Activated CD8-positive, alpha-beta T cell treated with anti-CD3 and anti-CD28 coated beads, Interleukin-2, amount 10 ng/mL, durations not matched to agents 7 days and 5 days (primary cell): ENCODE measurements at places on chromosomes 3 and 15. TPM values are rescaled to one million over a fixed set of nuclear protein-coding genes. Genes with fewer than 3 reads are reported as not detected.

The TNFAIP8L3 gene
- total RNA-seq: not detected

The ZMYND10 gene
- 5.0 TPM for total RNA-seq

The CCDC54 gene
- not detected for total RNA-seq

The SPESP1 gene
- not detected for total RNA-seq

The OXSM gene
- 13.0 TPM for total RNA-seq

The CATSPER2 gene
- 6.0 TPM for total RNA-seq

The SLC28A2 gene
- not detected for total RNA-seq

DNA sequence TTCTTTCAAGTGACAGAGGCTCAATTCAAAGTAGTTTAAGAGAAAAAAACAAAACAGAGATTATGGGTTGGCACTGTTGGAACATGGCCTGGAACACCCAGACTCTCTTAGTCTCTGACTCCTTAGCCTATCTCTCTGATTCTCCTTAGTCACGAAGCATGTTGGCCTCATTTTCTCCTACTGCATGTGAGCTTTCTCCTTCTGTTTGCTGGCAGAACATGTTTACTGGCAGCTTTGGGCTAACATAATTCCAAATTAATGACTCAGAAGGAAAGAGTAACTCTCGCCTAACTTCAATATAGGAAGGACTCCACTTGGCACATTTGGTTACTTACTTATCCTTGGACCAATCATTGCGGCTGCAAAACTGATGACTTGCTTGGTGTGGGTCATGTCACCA lies 21.7 kb upstream of the CCDC39 start:
- H3K27ac ChIP-seq: no peak overlapping the region
- DNase-seq: no peak
- H3K4me3 ChIP-seq: no peak overlapping the region
- no peaks in the 10 kb centered on the region for H3K4me1 ChIP-seq
- peaks cover 6% of the 10 kb centered on the region for H3K27me3 ChIP-seq

- no peaks in the 10 kb centered on the region for H3K4me1 ChIP-seq
- H3K36me3 ChIP-seq: no peaks in the 10 kb centered on the region
- H3K27me3 ChIP-seq: no peaks in the 10 kb centered on the region
- no peak overlapping the region for H3K27ac ChIP-seq
- no peak overlapping the region for H3K4me3 ChIP-seq
Observed at GRCh38 chr3:144942093-144942837, 970.6 kb downstream of the DIPK2A start.

GRCh38 chr3:19816631-19817030 lies 117.4 kb downstream of the EFHB start:
- no peak overlapping the region for H3K4me3 ChIP-seq
- no peaks in the 10 kb centered on the region for H3K4me1 ChIP-seq
- no peaks in the 10 kb centered on the region for H3K36me3 ChIP-seq
- no peaks in the 10 kb centered on the region for H3K27me3 ChIP-seq
- H3K27ac ChIP-seq: no peak overlapping the region

DNA sequence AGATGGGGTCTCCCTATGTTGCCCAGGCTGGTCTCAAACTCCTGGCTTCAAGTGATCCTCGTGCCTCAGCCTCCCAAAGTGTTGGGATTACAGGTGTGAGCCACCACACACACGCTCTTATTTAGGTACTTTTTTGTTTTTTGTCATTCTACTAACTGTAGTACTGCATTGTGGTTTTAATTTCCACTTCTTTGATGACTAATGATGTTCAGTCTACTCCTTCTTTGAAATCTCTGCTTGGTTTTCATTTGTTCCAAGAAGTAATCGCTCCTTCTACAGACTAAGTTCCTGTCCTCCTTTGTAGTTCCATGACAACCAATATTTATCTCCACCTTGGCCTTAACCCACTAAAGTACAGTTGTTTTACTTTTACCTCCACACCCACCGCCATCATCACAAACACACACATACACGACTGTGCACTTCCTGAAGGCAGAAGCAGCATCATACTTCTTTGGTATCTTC lies 529 bp upstream of the DLEC1 start:
- peaks cover 6% of the 10 kb centered on the region for H3K36me3 ChIP-seq
- H3K27me3 ChIP-seq: peaks cover 11% of the 10 kb centered on the region
- peak overlapping the region; percentile 80 for H3K4me3 ChIP-seq
- DNase-seq: peak; percentile 52
- peak overlapping the region; percentile 96 for H3K27ac ChIP-seq
- H3K4me1 ChIP-seq: peaks cover 38% of the 10 kb centered on the region

DNA sequence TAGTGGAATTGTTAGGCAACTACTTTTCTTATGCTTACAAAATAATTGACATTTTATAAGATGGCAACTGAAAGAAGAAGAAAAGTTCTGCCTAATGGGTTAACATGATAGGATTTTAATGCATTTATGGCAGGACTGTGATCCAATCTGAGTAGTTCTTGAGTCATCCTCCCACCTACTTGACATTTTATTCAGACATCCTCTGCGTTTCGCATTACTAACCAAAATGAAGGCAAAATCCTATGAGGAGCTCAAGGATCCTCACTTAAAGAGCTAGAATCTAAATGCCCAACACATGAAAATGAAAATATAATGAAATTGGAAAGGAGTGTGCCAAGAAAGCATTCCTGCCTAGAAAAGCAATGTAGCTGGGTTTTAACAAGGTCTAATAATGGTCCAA lies 581.1 kb upstream of the SEMA6D start:
- no peak for DNase-seq
- H3K4me1 ChIP-seq: no peaks in the 10 kb centered on the region
- H3K36me3 ChIP-seq: no peaks in the 10 kb centered on the region
- H3K4me3 ChIP-seq: no peak overlapping the region

DNA sequence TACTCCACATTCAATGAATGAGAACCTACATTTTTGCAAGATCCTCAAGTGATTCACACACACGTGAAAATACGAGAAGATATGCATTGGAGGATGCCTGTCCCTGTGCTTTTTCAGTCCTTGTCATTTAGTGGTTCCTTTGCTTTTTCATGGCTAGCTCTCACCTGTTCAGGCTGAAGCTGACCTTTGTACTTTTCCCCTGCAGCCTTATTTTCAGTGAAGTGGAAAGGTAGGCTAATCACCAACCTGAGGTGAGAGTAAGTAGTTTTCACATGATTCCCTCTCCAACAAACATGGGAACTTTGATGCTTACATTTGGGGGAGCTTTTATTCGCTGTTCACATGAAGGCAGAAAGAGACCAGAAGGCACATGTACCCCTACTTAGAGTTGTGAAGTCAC lies 8.3 kb downstream of the ITPR1 start:
- H3K4me3 ChIP-seq: no peak overlapping the region
- H3K27me3 ChIP-seq: no peaks in the 10 kb centered on the region
- DNase-seq: no peak

- H3K4me3 ChIP-seq: peak overlapping the region; percentile 52
- peak; percentile 84 for DNase-seq
- no peak overlapping the region for H3K27ac ChIP-seq
- H3K36me3 ChIP-seq: peaks cover 10% of the 10 kb centered on the region
Observed at GRCh38 chr3:48661501-48662144, 1.1 kb downstream of the CELSR3 start.

DNA sequence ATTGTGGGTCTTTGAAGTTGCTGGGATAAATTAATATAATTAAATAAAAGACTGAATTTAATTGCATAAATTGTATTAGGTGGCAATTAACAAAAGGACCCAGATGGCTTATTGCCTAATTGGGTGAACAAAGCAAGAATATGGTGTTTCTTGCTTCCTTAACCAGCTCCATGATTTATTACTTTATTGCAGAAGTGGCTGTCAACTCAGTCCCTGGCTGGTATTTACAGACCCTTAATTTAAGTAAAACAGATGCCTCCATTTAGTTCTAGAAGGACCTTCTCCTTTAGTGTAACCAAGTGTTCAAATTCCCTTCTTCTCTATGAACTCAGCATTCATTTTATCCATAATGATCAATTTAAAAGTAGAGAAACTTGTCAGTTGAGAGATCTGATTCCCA lies 35.1 kb downstream of the DPH3 start:
- H3K36me3 ChIP-seq: no peaks in the 10 kb centered on the region
- H3K4me3 ChIP-seq: no peak overlapping the region
- no peak overlapping the region for H3K27ac ChIP-seq
